Erythroblast (primary cell): ENCODE measurements at places on chromosomes 12 and 14.
A peak's percentile ranks its signal among the peaks of the same experiment; 100 is the strongest.

DNA sequence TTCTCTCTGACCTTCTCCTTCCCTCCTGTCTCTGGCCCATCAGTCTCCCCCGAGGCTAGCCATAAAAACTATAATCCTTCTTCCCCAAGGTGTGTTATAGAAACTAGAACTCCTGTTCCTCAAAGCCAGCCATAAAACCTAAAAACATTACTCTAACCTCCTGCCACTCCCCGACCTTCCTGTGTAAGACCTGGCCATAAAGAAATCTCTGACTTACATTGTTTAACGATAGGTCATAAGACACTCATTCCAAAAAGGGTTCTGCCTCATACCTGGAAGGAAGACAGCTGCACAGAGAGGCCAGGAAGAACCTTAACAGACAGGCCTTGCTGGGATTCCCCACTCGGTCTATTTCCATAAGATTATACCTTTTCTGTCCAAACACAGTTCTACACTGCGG lies 70.9 kb upstream of the EEA1 start:
- DNase-seq, result no peak

GRCh38 chr12:55025508-55025907 lies 5.7 kb downstream of the NEUROD4 start:
- no peak for DNase-seq

DNA sequence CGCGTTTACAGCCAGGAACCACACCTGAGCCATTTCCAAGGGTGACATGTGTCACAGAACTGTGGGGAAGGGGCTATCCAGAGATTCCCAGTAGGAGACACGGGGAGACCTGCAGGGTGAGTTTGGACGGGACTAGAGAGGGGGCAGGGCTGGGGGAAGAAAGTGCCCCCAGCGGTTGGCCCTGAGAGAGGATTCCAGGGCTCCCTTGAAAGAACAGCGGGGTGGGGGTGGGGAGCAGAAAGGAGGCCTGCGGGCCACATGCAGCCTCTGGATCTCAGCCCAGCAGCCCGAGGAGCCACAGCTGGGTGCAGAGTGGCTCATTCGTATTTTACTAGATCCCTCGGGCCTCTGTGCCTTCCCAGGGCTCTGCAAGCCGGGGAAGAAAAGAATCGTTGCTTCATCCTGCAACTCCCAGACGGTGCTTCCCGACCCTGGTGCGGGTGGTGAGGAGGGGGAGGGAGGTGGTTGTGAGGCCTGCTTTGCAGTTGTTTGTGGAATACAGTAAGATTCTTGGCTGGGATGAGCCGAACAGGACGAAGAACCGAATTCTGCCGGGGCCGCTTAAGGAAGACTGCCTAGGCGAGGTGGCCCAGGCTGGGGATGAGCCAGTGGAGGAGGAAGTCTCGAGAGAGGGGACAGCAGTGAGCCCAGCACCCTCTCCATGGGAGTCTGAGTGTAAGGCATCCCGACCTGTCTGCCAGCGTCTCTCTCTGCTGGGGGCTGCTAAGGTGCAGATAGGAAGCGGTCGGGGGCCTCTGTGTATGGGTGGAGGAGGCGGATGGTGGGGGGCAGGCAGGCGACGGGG lies 36.1 kb upstream of the ANKRD9 start:
- no peak for DNase-seq

DNA sequence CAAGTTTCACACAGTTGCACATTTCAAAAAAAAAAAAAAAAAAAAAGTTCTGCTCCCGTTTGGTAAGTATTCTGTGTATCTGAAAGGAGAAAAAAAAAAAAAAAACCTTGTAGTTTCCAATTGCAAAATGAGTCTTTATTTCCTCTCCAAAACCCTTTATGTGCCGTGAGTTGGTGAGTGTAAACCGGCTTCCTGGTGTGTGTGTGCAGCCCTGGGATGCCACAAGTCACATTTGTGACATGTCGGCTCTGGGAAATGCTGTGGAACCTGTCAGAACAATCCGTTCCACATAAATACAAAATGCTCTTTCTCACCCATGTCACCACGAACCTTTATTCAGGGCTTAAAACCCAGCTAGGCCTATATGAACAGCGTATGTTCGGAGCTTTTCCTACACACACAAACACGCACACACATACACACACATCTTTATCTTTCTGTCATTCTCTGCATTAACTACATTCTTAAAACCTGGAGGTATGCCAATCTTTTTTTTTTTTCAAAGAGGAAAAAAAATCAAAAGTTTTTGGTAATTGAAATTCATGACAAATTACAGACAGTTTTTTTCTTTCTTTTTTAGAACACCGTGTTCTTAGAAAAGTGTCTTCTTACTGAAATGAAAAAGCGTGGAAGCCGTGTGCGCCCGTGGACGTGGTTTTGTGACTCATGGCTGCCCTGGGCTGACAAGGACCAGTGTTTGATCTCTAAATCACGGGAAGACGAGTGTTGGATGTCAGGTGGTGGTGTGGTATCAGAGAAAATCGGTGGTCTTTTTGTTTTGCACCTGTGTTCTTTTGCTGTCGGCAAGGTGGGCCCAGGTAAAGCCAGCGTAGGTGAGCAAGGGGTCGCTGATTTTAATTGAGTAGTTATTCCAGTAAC lies 612.0 kb downstream of the VRK1 start:
- DNase-seq, result no peak

GRCh38 chr12:41011939-41012338 lies 176.2 kb upstream of the PDZRN4 start:
- no peak for DNase-seq

DNA sequence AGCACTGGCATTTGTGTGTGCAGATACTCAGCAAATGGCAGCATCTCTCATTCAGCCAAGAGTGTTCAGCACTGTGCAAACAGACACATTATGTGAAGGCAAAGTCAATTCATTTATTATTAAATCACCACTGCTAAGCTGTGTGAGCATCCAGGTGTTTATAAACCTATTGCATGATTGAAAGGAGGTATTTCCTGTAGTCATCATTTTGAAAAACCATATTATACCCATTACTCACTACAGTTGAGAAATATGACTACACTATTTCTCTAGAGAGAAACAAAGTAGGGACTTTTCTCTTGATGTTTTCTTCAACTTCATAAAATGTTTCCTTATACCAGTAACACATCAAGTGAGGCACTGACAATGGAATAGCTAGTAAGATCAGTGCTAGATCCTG lies 13.7 kb downstream of the SPX start:
- no peak for DNase-seq

DNA sequence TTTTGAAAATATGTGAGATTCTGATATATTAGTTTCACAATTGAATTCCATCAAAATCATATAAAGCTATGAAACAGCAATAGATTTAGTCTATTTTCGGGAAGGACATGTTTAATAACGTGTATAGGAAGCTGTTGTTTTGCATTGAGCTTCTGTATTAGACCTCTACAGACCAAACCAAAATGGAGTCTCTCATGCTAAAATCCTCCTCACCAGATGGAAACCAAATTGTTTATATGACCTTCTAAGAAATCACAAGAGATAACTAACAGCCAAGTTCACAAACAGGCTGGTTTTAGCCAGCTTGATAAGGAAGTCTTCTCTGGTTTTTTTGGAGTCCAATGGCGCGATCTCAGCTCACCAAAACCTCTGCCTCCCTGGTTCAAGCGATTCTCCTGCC lies 23.9 kb downstream of the L2HGDH start:
- DNase-seq, result no peak

DNA sequence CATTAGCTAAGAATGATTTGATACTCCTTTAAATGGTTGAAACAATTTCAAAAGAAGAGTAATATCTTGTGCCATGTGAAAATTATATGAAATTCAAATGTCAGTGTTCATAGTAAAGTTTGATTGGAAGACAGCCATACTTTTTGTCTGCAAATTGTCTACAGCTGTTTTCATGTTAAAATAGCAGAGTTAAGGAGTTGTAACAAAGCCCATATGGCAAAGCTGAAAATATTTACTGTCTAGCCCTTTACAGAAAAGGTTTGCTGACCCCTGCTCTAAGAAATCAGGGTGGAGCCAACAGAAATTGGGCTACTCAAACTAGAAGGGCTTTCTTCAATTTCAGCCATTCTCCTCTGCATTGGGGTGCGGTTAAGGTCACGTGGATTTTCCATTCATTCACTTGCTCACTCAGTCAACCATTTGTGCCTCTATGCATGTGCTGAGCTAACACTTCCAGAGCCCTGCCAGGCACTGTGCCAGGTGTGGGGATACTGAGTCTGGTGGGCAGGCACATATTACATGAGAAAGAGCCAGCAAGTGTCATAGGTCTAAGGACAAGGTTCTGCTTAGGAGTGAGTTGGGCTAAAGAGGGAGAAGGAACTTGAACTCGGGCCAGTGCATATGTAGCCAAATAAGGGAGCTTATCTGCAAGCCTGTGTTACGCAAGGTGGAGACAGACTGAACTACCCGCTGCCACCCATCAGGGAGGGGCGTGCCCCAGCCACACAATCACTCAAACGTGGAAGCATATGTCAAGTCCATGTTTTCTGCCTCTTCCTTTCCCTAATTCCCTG lies 139.8 kb upstream of the NOS1 start:
- DNase-seq, result no peak

- DNase-seq, result no peak
Measured at GRCh38 chr12:87283111-87283510, 746.1 kb downstream of the C12orf50 start.

DNA sequence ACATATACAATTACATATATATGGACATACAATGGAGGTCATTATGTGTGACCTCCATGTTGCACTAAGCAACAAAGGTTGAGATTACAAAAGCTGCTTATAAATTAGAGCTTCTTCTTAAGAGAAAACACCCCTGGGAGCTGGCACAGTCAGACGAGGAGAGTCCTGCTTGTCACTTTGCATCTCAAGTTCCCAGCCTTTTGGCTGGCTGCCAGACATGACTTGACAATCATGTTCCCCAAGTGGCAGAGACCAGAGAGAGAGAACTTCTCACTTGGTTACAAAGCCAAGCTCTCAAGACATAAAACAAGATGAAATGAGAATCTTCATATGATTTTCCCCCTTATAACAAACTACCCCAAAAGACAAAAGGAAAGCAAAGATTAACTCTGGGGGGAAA lies 8.5 kb upstream of the SYNJ2BP start:
- peak; percentile 46 for DNase-seq

GRCh38 chr12:89134213-89134770 lies 218.0 kb downstream of the DUSP6 start:
- no peak for DNase-seq

DNA sequence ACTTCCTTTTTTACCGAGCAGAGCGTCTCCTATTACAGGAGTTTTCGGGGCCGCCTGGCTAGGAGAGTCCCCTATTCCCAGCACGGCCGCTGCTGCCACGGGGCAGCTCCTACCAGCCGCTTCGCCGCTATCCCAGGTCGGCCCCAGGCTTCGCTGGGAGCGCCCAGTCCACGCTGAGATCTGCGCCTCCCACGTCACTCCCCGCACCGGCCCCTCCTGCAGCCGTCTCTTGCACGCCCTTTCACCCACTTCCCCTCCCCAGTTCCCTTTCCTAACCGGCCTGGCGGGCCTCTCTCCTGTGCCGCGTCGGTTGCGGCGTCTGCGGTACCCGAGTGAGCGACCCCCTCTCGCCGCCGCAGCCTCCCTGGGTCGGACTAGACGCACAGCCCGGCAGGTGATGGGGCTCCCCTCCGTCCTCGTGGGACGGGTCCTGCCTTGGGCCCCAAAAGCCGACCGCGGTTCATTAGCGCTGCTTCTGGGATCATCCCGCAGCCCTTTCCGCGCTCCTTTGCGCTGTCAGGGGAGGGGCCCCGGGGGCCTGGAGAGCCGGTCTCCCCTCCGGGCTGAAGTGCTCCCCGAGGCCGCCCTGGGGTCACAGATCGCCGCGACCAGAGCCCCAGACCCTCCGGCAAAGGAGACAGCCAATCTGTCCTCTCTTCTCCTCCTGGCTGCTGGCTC lies 1318.4 kb downstream of the TMEM121 start:
- DNase-seq, result no peak

GRCh38 chr14:101838476-101838875 lies 77.0 kb downstream of the PPP2R5C start:
- DNase-seq, result peak; percentile 24

DNA sequence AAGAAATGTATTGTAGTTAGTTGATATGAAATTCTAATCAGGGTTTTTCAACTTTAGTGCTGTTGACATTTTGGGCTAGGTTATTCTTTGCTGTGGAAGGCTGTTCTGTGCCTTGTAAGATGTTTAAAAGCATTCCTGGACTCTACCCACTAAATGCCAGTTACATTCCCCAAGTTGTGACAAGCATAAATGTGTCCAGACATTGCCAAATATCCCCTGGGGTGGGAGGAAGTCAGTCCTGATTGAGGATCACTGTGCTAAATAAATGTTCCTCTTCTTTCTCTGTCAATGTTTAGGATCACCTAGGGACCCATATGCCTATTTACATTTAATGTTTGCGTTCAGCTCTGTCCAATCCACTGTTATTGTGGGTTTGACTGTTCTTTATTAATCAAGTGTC lies 268.3 kb downstream of the TMTC2 start:
- no peak for DNase-seq

GRCh38 chr12:94644141-94644979 lies 6.0 kb downstream of the TMCC3 start:
- no peak for DNase-seq

- no peak for DNase-seq
Measured at GRCh38 chr14:104438166-104438887, 141.2 kb upstream of the C14orf180 start.

GRCh38 chr14:96189281-96189711 lies 15.3 kb upstream of the BDKRB2 start:
- DNase-seq, result no peak

DNA sequence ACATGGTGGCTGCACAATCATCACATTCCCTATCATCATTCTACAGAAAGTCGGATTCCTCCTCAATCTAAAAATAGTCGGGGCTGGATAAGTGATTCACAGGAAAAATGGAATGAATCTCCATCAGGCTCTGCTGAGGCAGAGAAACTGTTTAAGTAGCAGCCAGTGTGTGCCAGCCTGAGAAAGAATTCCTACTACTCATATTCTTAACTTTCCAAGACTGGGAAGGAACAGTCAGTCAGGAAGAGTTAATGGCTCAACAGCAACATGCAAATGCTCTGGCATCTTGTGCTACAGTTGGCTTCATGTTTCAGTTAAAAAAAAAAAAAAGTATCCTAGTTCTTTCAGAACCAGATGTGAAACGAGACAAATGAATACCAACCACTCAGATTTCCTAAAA lies 187.0 kb downstream of the GRIP1 start:
- DNase-seq, result no peak

DNA sequence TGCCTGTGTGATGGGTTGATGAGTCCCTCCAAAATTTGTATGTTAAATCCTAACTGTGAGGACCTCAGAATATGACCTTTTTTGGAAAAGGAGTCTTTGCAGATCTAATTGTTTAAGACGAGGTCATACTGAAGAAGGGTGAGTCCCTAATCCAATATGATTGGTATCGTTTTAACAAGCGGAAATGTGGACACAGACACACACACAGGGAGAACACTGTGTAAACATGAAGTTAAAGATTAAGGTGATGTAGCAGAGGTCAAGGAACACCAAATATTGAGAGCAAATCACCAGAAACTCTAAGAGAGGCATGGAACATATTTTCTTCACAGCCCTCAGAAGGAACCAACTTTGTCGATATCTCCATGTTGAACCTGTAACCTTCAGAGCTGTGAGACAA lies 1106.7 kb downstream of the SLC6A15 start:
- DNase-seq, result no peak

- no peak for DNase-seq
Measured at GRCh38 chr12:92079054-92079385, 66.6 kb downstream of the BTG1 start.

- peak; percentile 18 for DNase-seq
Measured at GRCh38 chr12:69553628-69554248, 31.5 kb upstream of the CCT2 start.

GRCh38 chr12:127416796-127417195 lies 850.2 kb upstream of the TMEM132C start:
- no peak for DNase-seq

GRCh38 chr14:60722107-60722356 lies 2.1 kb downstream of the SIX4 start:
- no peak for DNase-seq
